Tibial nerve (tissue), 4 donors: ENCODE measurements at places on chromosomes 5 and 9. TPM values are rescaled to one million over a fixed set of nuclear protein-coding genes. Genes with fewer than 3 reads are reported as not detected.

SV2C gene
- 1.4 TPM for total RNA-seq

GRCh38 chr9:8863886-8864544 is 1064.4 kb upstream of the DMAC1 start:
- H3K27ac ChIP-seq: no peak overlapping the region
- H3K4me1 ChIP-seq: no peaks in the 10 kb centered on the region
- H3K36me3 ChIP-seq: no peaks in the 10 kb centered on the region
- no peaks in the 10 kb centered on the region for H3K27me3 ChIP-seq
- no peak for DNase-seq

GRCh38 chr9:133160742-133161546 is 2.8 kb downstream of the GBGT1 start:
- no peak overlapping the region for H3K4me3 ChIP-seq
- H3K27ac ChIP-seq: peak overlapping the region; percentile 78
- H3K4me1 ChIP-seq: peaks cover 18% of the 10 kb centered on the region
- H3K36me3 ChIP-seq: no peaks in the 10 kb centered on the region
- DNase-seq: peak; percentile 80

SPINK13 gene
- total RNA-seq: 1.0 TPM

SOHLH1 gene
- not detected for total RNA-seq

GRCh38 chr5:127875235-127876021 is 172.2 kb downstream of the CCDC192 start:
- H3K4me3 ChIP-seq: no peak overlapping the region
- DNase-seq: no peak
- H3K27me3 ChIP-seq: no peaks in the 10 kb centered on the region
- no peaks in the 10 kb centered on the region for H3K36me3 ChIP-seq
- H3K27ac ChIP-seq: no peak overlapping the region
- no peaks in the 10 kb centered on the region for H3K4me1 ChIP-seq

C9 gene
- not detected for total RNA-seq

- no peak for DNase-seq
- H3K27me3 ChIP-seq: no peaks in the 10 kb centered on the region
- H3K4me3 ChIP-seq: no peak overlapping the region
- H3K27ac ChIP-seq: no peak overlapping the region
These were observed 221.3 kb upstream of the FTMT start for GRCh38 chr5:121630402-121630801.

- no peak overlapping the region for H3K4me3 ChIP-seq
- no peaks in the 10 kb centered on the region for H3K4me1 ChIP-seq
- H3K36me3 ChIP-seq: no peaks in the 10 kb centered on the region
- no peak overlapping the region for H3K27ac ChIP-seq
- no peaks in the 10 kb centered on the region for H3K27me3 ChIP-seq
These were observed 97.3 kb upstream of the SLCO6A1 start for GRCh38 chr5:102596113-102596512.
